ENCODE measurements at places on chromosomes 1 and 21. TPM values are rescaled to one million over a fixed set of nuclear protein-coding genes. Genes with fewer than 3 reads are reported as not detected.
A peak's percentile ranks its signal among the peaks of the same experiment; 100 is the strongest.

LCE1F gene
- not detected for total RNA-seq

RNU1-1 gene
- total RNA-seq: under 0.01 TPM

OPRD1 gene
- not detected for total RNA-seq

OR2T35 gene
- not detected for total RNA-seq

BRDT gene
- not detected for total RNA-seq

ACTL8 gene
- total RNA-seq: not detected

OR6N1 gene
- not detected for total RNA-seq

SLC22A15 gene
- 7.8 TPM for total RNA-seq

MIA3 gene
- 54.4 TPM for total RNA-seq

CLCA1 gene
- total RNA-seq: not detected

DYRK3 gene
- 39.4 TPM for total RNA-seq

C1orf94 gene
- total RNA-seq: not detected

DNA sequence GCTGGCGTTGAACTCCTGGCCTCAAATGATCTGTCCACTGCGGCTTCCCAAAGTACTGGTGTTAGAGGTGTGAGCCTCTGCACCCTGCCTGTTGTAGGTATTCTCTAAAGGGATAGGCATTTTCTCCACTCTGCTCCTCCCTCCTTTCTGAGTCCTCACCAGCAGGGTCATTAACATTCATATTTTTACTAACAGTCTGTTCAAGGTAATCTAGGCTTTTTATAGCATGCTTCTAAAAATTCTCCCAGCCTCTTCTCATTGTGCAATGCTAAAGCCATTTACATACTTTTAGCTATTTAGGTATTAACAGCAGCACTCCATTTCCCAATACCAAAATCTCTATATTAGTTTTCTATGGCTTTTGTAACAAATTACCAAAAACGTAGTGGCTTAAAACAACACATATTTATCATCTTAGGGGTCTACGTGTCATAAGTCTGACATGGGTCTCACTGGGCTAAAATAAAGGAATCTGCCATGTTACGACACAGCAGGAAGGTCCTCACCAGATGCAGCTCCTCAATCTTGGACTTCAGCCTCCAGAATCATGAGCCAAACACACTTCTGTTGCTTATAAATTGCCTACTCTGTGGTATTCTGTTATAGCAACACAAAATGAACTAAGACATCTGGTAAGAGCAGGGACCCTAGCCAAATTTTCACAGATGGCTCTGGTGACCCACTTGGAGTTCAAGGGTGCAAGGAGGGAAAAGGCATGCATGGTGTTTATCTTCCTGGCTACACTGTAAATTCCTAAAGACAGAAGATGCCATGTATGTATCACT is 2.9 kb upstream of the SLC2A7 start:
- no peaks in the 10 kb centered on the region for H3K4me1 ChIP-seq
- no peak overlapping the region for H3K27ac ChIP-seq
- H3K27me3 ChIP-seq: no peaks in the 10 kb centered on the region

GRCh38 chr1:206486995-206487788 is 16.9 kb downstream of the IKBKE start:
- no peaks in the 10 kb centered on the region for H3K27me3 ChIP-seq
- H3K4me3 ChIP-seq: no peak overlapping the region
- H3K4me1 ChIP-seq: no peaks in the 10 kb centered on the region
- H3K27ac ChIP-seq: no peak overlapping the region
- H3K36me3 ChIP-seq: no peaks in the 10 kb centered on the region

DNA sequence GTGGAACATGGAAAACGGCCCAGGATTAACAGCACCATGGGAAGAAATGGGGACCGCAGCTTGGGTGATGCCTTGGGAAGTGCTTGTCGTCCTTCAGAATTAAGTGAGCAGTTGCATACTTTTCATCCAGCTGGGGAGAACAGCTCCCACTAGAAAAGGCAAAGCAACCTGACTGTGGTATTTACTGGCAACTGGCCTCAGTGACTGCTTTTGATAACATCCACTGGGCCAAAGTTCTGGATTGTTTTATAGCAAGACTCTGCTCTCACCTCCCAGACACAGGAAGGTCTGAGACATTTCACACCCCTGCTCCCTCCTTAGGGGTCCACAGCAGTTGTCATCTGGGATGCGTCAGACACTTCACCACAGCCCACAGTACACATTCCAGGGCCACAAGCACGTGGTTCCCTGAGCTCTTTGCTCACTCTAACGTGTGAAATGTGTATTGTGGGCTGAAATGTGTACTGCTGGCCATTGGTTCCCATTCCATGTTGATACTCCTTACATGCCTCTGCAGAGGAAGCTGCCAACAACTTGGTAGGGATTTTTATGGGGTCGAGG is 6.6 kb downstream of the PAPPA2 start:
- no peak overlapping the region for H3K27ac ChIP-seq
- no peak overlapping the region for H3K4me3 ChIP-seq
- no peaks in the 10 kb centered on the region for H3K27me3 ChIP-seq
- no peaks in the 10 kb centered on the region for H3K36me3 ChIP-seq
- DNase-seq: no peak
- H3K4me1 ChIP-seq: no peaks in the 10 kb centered on the region

DNA sequence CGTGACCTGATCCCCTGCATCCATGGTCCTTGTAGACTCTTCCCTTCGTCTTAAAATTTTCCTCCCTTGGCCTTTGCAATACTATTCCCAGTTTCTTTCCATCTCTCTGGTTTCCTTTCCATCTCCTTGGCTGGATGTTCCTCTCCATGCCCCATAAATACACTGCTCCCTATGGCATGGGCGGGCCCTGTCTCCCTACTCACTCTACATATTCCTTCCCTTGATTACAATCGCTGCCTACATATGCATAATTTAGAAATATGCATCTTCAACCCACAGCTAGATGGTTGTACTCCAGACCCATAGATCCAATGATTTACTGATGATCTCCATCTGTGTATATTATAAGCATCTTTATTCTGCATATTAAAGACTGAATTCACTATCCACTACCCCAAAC is 405.0 kb downstream of the NTNG1 start:
- no peak for DNase-seq
- no peak overlapping the region for H3K4me3 ChIP-seq
- H3K36me3 ChIP-seq: no peaks in the 10 kb centered on the region

GRCh38 chr1:6268415-6268814 is 7.5 kb upstream of the GPR153 start:
- no peak for DNase-seq
- H3K27ac ChIP-seq: no peak overlapping the region
- no peak overlapping the region for H3K4me3 ChIP-seq
- H3K4me1 ChIP-seq: no peaks in the 10 kb centered on the region
- H3K36me3 ChIP-seq: no peaks in the 10 kb centered on the region

DNA sequence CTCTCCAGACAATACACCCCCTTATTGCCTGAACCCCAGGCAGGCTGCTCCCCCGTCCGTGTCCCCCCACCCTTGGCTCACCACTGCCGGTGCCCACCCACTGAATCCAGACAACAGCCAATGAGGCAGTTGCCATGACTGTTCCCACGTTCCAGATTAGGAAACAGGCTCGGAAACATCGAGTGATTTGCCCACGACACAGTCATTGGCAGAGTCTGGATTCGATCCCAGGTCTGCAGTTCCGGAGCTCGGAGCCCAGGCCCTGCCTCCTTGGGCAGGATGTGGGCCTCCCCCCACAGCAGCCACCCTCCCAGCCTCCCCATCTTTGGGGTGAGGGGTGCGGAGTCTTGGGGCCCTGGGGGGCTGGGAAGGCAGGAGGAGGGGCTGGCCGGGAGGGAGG is 20.3 kb upstream of the CLSTN1 start:
- no peaks in the 10 kb centered on the region for H3K36me3 ChIP-seq
- peak overlapping the region; percentile 11 for H3K4me3 ChIP-seq
- H3K4me1 ChIP-seq: peaks cover 20% of the 10 kb centered on the region
- H3K27me3 ChIP-seq: no peaks in the 10 kb centered on the region

DNA sequence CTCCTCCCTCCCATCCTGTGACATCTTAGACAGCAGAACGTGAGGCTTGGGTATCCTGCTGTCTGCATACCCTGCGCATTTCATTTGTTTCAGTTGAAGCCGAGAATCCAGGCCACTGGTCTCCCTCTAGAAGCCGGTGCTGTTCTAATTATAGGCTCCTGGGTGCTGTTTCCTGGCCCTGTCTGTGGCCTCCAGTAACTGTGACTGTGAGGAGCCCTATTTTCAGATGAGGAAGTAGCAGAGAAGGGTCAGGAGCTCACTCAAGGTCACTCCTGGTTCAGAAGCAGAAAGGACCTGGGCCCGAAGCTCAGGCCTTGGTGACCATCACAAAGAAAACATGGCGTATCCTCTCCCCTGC is 24.0 kb downstream of the COQ8A start:
- no peak overlapping the region for H3K27ac ChIP-seq
- H3K27me3 ChIP-seq: no peaks in the 10 kb centered on the region
- no peaks in the 10 kb centered on the region for H3K4me1 ChIP-seq
- H3K36me3 ChIP-seq: no peaks in the 10 kb centered on the region
- H3K4me3 ChIP-seq: no peak overlapping the region

GRCh38 chr1:223700388-223700918 is 11.9 kb upstream of the CAPN2 start:
- no peaks in the 10 kb centered on the region for H3K4me1 ChIP-seq
- no peaks in the 10 kb centered on the region for H3K27me3 ChIP-seq
- peak overlapping the region; percentile 91 for H3K27ac ChIP-seq
- DNase-seq: no peak

- peaks cover 7% of the 10 kb centered on the region for H3K4me1 ChIP-seq
- H3K4me3 ChIP-seq: no peak overlapping the region
- H3K27ac ChIP-seq: peak overlapping the region; percentile 87
- H3K36me3 ChIP-seq: no peaks in the 10 kb centered on the region
- no peak for DNase-seq
- H3K27me3 ChIP-seq: no peaks in the 10 kb centered on the region
These were observed 25.2 kb downstream of the ACKR1 start for GRCh38 chr1:159229896-159230295.

- no peak overlapping the region for H3K4me3 ChIP-seq
- peaks cover 2% of the 10 kb centered on the region for H3K4me1 ChIP-seq
- no peaks in the 10 kb centered on the region for H3K27me3 ChIP-seq
These were observed 19.2 kb upstream of the SYDE2 start for GRCh38 chr1:85219853-85220610.

DNA sequence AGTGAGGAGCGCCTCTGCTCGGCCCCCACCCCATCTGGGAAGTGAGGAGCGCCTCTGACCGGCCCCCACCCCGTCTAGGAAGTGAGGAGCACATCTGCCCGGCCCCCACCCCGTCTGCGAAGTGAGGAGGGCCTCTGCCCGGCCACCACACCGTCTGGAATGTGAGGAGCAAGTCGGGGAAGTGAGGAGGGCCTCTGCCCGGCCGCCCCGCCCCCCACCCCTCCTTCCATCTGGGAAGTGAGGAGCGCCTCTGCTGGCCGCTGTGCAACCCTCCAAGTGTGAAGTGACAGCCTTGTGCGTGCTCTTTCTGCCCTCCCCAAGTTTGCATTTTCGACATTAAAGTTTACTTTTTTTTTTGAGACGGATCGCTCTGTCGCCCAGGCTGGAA is 5.1 kb upstream of the ZZZ3 start:
- H3K27me3 ChIP-seq: no peaks in the 10 kb centered on the region
- H3K36me3 ChIP-seq: no peaks in the 10 kb centered on the region
- no peaks in the 10 kb centered on the region for H3K4me1 ChIP-seq

DNA sequence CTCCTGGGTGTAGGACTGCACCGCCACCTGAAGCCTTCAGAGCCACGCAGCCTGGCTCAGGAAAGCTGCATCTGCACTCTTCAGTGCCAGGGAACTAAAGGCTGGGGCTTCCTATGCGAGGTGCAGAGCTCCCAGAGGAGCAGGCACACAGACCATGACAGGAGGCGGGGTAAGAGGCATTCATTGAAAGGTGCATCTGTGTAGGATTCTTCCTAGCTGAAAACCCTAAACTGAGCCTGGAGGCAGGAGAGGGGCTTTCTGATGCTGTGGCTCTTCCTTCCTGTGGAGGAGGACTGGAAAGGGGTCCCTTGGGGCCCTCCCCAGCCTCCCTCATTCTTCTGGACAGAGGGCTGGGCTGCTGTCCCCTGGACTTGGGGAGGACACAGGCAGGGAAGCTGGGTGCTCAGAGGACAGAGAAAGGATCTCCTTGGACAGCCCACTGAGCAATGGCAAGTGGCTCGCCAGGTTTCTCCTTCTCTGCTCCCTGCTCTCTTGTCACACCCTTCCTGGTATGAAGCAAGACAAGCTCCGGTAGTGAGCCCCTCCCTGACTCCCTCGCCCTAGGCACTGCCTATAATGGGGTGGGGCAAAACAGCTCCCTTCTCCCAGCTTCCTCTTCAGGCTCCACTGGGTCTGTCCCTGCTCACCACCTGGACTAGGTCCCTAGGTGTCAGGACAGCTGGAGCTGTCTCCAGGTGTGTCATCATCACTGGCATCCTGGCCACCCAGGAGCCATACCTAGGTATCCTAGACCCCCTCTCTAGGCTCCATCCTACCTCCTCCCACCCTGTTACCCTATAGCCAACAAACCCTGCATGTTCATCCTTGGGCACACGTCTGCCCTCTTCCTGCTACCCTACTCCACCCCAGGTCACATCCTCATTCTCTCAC is 20.0 kb downstream of the S100A6 start:
- peak overlapping the region; percentile 69 for H3K27ac ChIP-seq
- H3K27me3 ChIP-seq: no peaks in the 10 kb centered on the region
- H3K4me3 ChIP-seq: no peak overlapping the region
- peaks cover 12% of the 10 kb centered on the region for H3K4me1 ChIP-seq
- no peak for DNase-seq
